T-helper 2 cell (primary cell): ENCODE measurements at places on chromosomes 12 and 14.

GRCh38 chr12:80268924-80269749, 169.8 kb downstream of the OTOGL start:
- DNase-seq: no peak

GRCh38 chr14:103121121-103121845, 2.0 kb upstream of the TNFAIP2 start:
- no peak for DNase-seq

- no peak for DNase-seq
These were observed 362.3 kb upstream of the NOVA1 start for GRCh38 chr14:26959972-26960660.

DNA sequence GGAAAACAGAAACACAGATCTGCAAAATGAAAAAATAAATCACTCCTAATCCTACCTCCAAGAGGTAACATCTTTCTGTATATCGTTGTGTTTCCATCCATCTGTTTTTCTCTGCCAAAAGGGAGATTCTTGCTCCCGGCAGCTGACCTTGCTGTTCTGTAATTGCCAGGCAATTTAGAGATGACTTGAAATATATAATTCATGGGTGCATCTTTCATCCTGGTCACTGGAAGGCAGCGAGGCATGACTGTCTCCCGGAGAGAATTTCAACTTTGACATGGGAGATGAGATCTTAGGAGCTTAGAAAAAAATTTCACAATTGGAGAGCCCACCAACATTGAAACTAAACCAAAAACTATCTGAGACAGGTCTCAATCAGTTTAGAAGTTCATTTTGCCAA, 53.0 kb downstream of the WSCD2 start:
- DNase-seq: no peak

GRCh38 chr14:95911456-95911855, 34.8 kb downstream of the TUNAR start:
- no peak for DNase-seq

GRCh38 chr14:101711041-101711856, 50.3 kb upstream of the PPP2R5C start:
- no peak for DNase-seq
